ENCODE measurements at places on chromosomes 11 and 22. TPM values are rescaled to one million over a fixed set of nuclear protein-coding genes. Genes with fewer than 3 reads are reported as not detected.

GRCh38 chr11:66743271-66743968 is 14.4 kb upstream of the SPTBN2 start:
- peaks cover 6% of the 10 kb centered on the region for H3K36me3 ChIP-seq
- peaks cover 2% of the 10 kb centered on the region for H3K27me3 ChIP-seq
- H3K4me1 ChIP-seq = peaks cover 12% of the 10 kb centered on the region
- peak overlapping the region; percentile 89 for H3K4me3 ChIP-seq
- no peak for DNase-seq

- no peak overlapping the region for H3K4me3 ChIP-seq
- no peaks in the 10 kb centered on the region for H3K36me3 ChIP-seq
- no peak overlapping the region for H3K27ac ChIP-seq
- no peak for DNase-seq
- no peaks in the 10 kb centered on the region for H3K4me1 ChIP-seq
- no peaks in the 10 kb centered on the region for H3K27me3 ChIP-seq
Observed at GRCh38 chr11:85165819-85166218, 461.3 kb downstream of the DLG2 start.

DNA sequence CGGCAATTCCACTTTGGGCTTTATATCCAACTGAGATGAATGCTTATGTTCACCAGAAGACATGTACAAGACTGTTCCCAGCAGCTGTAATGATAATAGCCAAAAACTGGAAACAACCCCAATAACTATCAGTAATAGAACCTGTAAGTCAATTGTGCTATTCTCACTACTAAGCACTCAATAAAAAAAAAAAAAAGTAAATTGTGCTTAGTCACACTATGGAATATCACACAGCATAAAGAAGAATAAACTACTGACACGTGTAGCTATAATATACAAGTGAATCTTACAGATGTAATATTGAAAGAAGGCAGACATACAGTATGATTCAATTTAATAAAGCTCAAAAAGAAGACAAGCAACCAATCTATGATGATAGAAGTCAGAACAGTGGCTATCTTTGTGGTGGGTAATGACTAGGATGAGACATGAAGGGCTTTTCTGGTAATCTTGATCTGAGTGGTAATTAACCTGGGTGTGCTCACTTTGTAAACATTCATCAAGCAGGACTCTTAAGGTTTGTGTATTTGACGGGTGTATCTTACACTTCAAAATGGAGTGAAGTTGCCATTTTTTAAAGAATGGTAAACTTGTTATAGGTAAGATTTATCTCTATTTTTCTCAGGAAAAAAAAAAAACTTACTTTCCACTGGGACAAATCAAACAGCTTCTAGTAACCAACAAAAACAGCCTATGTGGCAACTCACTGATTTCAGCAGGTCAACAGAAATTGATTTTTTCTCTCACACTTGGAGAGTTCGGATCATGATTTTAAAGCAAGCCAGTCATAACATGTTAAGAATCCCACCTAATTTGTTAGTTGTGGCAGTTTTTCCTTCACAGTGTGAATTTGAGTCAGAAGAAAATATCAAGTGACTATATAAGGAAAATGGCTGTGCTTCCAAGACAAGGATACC is 84.2 kb downstream of the CCDC83 start:
- no peak overlapping the region for H3K27ac ChIP-seq
- no peaks in the 10 kb centered on the region for H3K27me3 ChIP-seq
- H3K4me3 ChIP-seq = no peak overlapping the region
- peaks cover 16% of the 10 kb centered on the region for H3K4me1 ChIP-seq
- peaks cover 9% of the 10 kb centered on the region for H3K36me3 ChIP-seq
- no peak for DNase-seq

DNA sequence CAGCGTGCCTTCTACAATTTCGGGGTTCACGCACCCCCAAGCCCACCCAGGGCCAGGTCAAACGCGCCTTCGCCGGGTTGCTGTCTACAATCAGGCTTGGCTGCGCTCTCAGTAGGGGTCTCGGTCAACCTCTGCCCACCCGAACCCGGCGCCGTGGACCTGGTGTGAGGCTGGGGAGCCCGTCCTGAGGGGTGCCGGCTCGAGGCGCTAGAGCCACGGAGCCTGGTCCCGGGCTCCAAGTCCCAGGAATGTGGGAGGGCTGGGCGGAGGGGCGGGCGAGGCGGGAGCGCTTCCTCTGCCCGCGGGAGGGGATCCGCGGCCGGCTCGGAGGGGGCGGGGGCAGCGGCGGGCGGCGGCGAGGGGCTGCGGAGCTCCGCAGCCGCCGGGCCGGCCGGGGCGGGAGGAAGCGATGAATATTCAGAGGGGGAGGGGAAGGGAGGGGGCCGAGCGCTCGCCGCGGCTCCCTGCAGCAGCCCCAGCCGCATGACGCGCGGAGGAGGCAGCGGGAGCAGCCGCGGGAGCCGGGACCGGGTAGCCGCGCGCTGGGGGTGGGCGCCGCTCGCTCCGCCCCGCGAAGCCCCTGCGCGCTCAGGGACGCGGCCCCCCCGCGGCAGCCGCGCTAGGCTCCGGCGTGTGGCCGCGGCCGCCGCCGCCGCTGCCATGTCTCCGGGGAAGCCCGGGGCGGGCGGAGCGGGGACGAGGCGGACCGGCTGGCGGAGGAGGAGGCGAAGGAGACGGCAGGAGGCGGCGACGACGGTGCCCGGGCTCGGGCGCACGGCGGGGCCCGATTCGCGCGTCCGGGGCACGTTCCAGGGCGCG is at the start of gene PTPRJ:
Gene PTPRJ (plus strand): TSS at position 472 of the 819 bp plus-strand sequence. CDS start 354 bp downstream, outside the sequence.
- H3K4me1 ChIP-seq = peaks cover 30% of the 10 kb centered on the region
- H3K36me3 ChIP-seq = peaks cover 24% of the 10 kb centered on the region
- peak within 1 kb of the TSS; percentile 92 for H3K27ac ChIP-seq
- peaks cover 8% of the 10 kb centered on the region for H3K27me3 ChIP-seq
- peak; percentile 62 for DNase-seq

DNA sequence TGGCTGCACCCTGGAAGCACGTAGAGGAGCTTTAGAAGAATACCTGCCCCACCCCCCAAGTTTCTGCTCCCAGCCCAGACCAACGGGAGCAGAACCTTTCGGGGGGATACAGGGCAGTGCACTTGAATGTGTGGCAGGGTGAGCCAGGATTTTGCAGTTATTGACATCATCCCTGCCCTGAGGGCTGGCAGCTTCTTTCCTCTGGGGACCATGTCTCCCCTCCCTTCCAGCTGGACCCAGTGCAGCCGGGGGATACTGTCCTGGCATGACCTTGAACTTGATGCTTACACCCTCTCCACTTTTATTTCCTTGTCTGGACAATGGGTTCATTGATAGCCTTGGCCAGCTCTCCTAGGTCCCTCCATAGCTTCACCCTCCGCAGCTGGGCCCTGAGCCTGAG is 4.1 kb upstream of the CABP7 start:
- DNase-seq = no peak
- H3K27ac ChIP-seq = no peak overlapping the region
- H3K27me3 ChIP-seq = peaks cover 37% of the 10 kb centered on the region
- no peak overlapping the region for H3K4me3 ChIP-seq

DNA sequence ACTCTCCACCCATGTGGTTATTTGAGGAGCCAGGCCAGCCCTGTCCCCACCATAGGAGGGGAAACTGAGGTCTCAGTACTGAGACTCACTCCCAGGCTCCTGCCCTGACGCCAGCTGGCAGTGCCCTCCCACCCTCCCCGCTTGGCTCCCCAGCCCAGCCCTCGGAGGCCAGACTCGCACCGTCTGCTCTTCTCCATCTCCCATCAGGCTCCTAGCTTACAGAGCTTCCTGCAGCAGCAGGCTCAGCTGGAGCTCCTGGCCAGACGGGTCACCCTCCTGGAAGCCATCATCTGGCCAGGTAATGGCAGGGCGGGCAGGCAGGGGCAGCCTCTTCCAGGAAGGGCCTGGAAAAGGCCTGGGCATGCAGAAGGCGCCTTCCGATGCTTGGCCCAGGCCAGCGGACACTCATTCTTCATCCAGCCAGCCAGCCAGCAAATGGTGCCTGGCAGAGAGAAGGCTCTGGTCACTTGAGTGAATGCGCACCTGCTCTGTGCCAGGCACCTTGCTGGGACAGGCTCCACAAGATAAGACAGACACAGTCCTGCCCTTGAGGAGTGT is 12.6 kb downstream of the RHBDD3 start:
- H3K4me3 ChIP-seq = no peak overlapping the region
- no peaks in the 10 kb centered on the region for H3K36me3 ChIP-seq
- no peak overlapping the region for H3K27ac ChIP-seq
- DNase-seq = no peak
- H3K27me3 ChIP-seq = peaks cover 2% of the 10 kb centered on the region

DNA sequence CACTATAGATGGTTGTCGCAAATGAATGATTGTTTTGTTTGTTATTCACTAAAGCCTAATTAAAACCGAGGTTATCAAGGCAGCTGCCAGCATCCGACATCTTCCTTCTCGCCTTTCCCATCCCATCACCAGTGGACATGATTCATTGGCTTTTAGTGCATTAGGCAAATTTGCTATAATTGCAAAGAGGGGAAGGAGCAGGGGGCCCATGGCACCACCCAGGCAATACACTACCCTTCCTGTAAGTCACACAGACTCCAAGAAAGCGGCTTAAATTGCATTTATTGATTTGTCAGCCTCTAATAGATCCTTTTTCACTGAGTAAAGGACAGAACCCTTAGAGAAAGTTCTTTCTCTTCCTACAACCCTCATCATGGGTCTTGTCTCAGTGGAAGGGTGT is 169.2 kb upstream of the NCAM1 start:
- no peak overlapping the region for H3K27ac ChIP-seq
- H3K4me1 ChIP-seq = no peaks in the 10 kb centered on the region
- no peaks in the 10 kb centered on the region for H3K36me3 ChIP-seq
- DNase-seq = no peak
- H3K4me3 ChIP-seq = no peak overlapping the region

- H3K27me3 ChIP-seq = no peaks in the 10 kb centered on the region
- no peak overlapping the region for H3K4me3 ChIP-seq
- H3K27ac ChIP-seq = no peak overlapping the region
- no peak for DNase-seq
- H3K36me3 ChIP-seq = no peaks in the 10 kb centered on the region
- H3K4me1 ChIP-seq = no peaks in the 10 kb centered on the region
Observed at GRCh38 chr11:101835506-101836063, 79.2 kb upstream of the CEP126 start.

- no peaks in the 10 kb centered on the region for H3K4me1 ChIP-seq
- H3K4me3 ChIP-seq = no peak overlapping the region
- no peaks in the 10 kb centered on the region for H3K27me3 ChIP-seq
- H3K27ac ChIP-seq = no peak overlapping the region
- no peaks in the 10 kb centered on the region for H3K36me3 ChIP-seq
- no peak for DNase-seq
Observed at GRCh38 chr11:91041626-91042025, 818.8 kb upstream of the CHORDC1 start.

DNA sequence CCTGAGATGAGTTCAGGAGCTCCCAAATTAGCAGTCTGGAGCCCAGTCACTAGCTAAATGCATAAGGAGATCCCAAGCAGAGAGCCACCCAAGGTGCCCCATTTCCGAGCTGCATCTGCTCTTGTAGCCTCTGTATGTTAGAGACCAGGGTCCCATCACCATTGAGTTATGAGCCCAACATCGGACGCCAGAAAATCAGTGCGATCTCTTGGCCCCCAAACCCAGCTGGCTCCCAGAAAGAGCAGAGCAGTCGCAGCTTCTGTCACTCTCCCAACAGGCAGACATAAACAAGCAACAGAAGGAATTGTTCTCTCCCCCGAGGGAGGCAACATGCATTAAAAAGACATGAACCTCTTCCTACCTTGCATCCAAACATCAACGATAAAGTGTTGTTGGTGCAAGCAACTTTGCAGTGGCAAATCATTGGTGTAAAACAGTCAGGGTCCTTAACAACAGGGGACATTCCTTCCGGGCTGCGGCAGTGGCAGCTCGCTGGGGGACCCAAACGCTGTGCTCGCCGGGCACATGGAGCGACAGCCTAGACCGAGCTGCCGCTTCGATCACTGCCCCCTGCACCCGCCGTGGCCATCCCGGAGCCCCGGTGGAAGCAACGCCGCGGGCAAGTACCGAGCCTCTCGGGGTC is 907.1 kb downstream of the DLG2 start:
- H3K27me3 ChIP-seq = peaks cover 15% of the 10 kb centered on the region
- no peaks in the 10 kb centered on the region for H3K4me1 ChIP-seq
- H3K36me3 ChIP-seq = no peaks in the 10 kb centered on the region
- H3K4me3 ChIP-seq = peak overlapping the region; percentile 18
- no peak for DNase-seq
- H3K27ac ChIP-seq = no peak overlapping the region

DNA sequence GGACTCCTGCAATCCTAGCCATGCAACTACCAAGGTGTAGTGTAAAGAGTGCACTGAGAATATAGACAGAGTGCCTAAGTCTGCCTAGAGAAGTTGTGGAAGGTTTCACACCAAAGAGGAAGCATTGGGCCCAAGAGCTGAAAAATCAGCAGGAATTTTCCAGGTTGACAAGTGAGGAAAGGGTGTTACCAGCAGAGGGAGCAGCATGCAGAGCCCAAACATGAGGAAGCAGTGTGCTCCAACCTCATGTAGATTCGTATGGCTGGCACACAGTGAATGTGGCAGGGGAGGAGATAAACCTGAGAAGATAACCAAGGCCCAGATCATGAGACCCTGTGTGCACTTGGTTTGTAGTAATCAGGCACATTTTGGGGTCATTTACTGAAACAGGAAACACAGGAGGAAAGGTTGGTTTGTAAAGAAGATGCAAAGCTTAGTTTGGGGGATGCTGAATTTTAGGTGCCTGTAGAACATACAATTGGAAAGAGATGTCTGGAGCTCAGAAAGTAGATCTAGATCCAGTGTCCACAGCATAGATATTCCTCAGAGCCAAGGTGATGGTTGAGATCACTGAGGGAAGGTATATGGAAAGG is 1.7 kb downstream of the HPX start:
- no peaks in the 10 kb centered on the region for H3K27me3 ChIP-seq
- H3K27ac ChIP-seq = no peak overlapping the region
- H3K4me3 ChIP-seq = no peak overlapping the region
- peak; percentile 46 for DNase-seq
- H3K4me1 ChIP-seq = peaks cover 4% of the 10 kb centered on the region

- no peak overlapping the region for H3K4me3 ChIP-seq
- no peak overlapping the region for H3K27ac ChIP-seq
- no peaks in the 10 kb centered on the region for H3K4me1 ChIP-seq
Observed at GRCh38 chr11:90822996-90823395, 600.1 kb upstream of the CHORDC1 start.

GRCh38 chr22:19832476-19833108 is 22.1 kb downstream of the GNB1L start:
- H3K27me3 ChIP-seq = no peaks in the 10 kb centered on the region
- H3K36me3 ChIP-seq = no peaks in the 10 kb centered on the region
- no peak overlapping the region for H3K4me3 ChIP-seq
- DNase-seq = peak; percentile 33

GSTT2B gene
- not detected for total RNA-seq

MMP8 gene
- total RNA-seq = not detected

CHRM1 gene
- not detected for total RNA-seq

OR4X2 gene
- not detected for total RNA-seq

SEPTIN5 gene
- 0.30 TPM for total RNA-seq

ZNF280B gene
- total RNA-seq = 2.7 TPM

Data from activated CD8-positive, alpha-beta memory T cell treated with anti-CD3 and anti-CD28 coated beads, Interleukin-2, amount 10 ng/mL, durations not matched to agents 7 days and 5 days (primary cell).